Activated CD4-positive, alpha-beta T cell treated with anti-CD3 and anti-CD28 coated beads, Interleukin-2, amount 50 U/mL, for 16 hours (primary cell): ENCODE measurements at places on chromosomes 7 and 10.

DNA sequence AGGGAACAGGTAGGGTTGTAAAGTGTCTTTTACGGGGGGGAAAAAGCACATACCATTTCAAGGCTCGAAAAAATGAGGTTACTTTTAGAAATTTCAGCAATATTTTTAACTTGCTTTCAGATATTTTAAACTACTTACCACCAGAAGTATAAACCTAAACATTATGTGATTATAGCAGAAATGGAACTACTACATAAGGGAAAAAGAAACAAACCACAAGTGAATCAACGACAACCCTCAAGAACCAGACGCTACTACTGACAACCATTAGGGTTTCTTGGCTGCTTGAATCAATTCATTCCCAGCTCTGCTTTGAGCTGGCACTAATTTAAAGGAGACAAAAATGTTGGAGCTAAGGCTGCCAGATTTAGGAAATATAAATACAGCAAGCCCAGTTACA is 80.1 kb downstream of the ZFAND4 start:
- no peak for DNase-seq

DNA sequence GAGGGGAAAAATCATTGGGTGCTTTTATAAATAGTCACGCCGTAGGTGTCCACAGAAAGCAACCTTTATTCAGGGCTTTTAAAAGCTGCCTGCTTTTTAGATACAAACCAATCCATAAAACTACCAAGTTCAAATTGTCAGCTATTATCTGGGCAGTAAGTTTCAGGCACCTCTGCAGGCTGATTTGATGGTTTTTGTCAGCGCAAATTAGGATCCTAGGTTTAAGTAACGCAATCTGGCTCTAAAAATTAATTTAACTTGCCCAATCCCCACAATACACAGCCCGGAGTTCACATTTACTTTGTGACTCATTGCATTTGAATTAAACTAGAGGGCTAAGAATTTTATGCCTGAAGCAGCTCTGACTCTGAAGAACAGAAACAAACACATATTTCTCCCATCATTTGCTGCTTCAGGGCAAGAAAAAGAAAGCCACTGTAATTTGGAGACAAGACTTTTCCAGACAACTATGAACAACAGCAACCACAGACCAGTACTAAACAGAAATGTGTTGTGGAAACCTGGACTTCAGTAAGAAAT is 43.3 kb downstream of the NRP1 start:
- no peak for DNase-seq

- no peak for DNase-seq
Observed at GRCh38 chr7:135857519-135858274, 109.1 kb upstream of the FAM180A start.

DNA sequence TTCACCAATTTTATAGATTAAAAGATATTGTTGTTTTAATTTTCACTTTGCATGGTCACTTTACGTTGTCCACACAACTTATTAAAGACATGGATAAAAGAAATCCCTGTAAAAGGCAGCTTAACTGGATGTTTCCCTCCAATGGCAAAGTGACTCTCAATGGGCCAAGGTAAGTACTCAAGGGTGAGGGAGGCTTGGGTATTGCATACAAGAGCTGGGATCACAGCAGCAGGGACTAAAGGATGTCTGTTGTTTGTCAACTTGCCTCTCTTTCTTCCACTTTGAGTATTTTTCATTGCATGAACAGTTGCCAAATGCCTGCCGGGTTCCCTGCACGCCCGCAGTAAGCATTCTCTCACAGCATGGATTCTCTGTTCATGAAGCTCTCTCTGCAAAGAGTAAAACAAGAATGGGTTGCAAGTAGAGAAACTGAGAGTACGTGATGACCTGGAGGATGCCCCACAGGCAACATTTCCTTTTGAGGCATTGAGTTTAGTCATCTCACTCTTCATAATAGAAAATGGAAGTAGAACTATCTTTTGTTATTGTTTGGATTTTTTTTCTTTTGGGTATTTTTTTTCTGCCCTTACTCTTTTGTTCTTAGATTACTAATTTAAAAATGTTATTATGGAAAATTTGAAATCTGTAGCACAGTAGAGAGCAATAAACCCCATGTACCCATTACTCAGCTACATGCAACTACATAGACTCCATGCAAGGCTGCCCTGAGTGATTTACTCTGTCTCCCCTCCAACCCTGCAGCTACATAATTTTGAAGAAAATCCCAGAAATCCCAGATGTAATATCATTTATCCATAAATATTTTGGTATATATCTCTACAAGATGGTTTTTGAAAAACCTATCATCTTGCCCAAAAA is 26.3 kb downstream of the GPR141 start:
- peak; percentile 46 for DNase-seq

DNA sequence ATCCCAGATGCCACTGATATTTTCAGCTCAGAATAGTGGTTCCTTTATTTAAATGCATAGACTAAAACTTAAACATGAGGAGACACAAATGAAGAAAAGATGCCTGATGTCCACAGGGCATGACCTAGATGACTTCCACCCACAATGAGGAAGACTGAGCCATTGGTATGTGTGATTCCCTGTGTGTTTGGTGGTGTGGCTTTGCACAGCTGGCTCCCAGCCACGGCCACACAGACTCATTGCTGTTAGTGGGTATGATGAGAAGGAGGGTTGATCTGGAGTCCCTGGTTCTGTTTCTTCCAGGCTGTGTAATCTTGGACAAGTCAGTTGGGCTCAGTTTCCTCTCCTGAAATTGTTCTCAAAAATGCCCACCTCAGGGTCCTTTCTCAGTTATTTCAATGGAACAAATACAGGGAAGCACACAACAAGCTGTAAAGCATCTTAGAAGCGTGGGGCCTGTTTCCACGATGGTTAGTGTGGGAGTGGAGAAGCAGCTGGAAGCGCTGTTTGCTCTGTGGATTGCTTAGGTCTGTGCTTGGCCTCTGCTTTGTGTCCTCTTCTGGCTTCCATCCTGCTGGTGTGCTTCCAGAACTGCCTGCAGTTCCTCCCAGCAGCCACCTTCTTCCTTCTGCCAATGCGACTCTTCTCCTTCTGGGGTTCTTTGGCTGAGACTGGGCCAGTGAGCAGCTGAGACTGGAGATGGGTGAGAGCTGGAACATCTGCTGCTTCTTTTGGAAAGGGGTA is 303.7 kb downstream of the BMPER start:
- DNase-seq: no peak

DNA sequence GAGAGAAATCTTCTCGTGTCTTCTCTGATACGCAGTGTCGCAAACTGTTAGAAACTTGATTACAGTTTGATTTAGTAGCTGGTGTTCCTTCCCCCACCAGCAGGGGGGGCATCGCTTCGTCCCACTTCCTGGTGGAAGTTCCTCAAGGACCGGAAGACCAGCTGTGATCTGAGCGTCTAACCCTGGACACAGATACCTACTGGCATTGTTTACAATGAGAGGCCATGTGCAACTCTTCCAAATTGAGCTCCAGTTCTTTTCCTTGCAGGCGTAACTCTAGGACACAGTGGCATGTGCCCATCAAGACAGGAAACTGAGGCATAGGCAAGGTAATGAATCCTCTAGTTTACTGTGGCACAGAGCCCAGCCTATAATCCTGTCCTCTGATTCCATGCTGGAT is 219.0 kb downstream of the CCDC3 start:
- DNase-seq: peak; percentile 31

DNA sequence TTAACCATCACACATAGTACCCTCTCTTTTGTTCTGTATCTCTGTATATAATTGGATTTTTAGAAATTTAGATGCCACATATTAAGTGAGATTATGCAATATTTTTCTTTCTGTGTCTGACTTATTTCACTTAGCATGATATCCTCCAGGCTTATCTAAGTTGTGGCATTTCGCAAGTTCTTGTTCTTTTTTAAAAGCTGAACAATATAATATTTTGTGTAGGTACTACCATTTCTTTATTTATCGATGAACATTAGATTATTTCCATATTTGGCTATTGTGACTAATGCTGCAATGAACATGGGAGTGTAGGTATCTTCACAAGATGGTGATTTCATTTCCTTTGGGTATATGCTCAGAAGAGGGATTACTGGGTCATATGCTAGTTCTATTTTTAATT is 295.0 kb downstream of the SUGCT start:
- DNase-seq: no peak

DNA sequence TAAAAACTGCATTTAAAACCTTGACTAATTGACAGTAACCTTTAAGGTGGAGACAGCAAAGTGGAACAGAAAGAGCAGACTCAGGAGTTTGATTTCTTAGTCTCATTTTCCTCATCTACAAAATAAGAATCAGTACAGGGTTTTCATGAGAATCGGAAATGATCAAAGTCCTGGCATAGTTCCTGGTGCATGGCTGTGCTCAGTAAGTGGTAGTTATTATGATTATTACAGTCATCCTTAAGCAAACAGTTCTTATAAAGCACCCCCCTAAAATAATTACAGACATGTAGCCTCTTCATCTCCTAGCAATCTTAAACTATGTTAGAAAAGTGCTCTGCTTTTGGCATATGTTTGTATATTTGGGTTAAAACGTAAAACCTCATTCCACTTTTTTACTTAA is 18.0 kb downstream of the NEBL start:
- DNase-seq: no peak

- DNase-seq: no peak
Observed at GRCh38 chr10:129844216-129844766, 119.8 kb downstream of the EBF3 start.

DNA sequence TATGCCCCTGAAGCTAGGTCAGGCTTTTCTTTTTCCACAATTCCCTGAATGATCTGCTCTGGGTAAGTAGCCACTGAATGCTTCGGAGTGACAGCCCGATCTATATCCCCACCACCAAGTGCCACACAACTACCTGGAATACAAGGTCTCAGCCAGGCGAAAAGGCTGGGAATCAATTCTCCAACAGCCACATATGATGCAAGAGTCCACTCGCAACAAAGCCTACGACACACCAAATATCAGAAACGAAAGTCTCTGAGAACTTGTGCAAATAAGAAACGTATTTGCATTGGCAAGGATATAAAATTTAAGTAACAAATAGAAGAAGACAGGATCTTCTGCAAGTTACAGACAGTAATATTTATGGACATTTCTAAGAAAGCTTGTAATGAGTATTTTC is 5.7 kb downstream of the HIPK2 start:
- DNase-seq: no peak

- DNase-seq: no peak
Observed at GRCh38 chr10:103820101-103821062, 35.0 kb downstream of the SH3PXD2A start.

DNA sequence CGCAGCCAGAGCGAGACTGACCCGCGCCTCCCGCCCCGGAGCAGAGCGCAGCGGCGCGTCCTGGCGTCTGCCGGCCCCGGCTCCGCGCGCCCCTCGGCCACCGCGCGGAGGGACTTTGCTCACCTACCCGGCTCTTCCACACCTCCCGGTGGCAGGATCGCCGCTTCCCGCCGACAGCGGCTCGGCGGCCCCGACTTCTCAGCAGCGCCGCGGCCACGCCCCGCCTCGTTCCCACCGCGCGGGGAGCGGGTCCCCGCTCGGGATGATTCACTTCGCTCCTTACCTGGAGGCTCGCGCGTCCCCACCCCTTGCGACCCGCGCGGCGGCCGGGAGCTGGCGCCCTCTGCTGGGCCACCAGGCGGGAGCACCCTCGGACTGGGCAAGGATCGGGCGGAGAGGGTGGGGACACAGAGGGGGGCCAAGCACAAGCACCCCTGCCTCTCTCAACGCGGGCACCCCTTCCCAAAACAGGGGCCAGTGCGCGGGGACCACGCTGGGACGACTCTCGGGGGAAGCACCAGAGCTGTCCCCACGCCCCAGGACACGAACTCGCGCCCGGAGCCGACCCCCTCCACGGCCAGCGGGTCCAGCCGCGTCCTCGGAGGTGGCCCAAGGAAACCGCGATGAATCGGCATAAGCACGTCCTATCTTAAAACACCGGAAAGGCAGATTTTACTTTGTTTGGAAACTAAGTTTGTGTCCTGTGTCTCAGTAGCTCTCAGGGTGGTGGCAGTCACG is 101.0 kb upstream of the SVIL start:
- peak; percentile 79 for DNase-seq

GRCh38 chr7:3367261-3367660 is 66.2 kb downstream of the SDK1 start:
- DNase-seq: no peak

- DNase-seq: no peak
Observed at GRCh38 chr7:45106-46090, 147.0 kb upstream of the FAM20C start.

DNA sequence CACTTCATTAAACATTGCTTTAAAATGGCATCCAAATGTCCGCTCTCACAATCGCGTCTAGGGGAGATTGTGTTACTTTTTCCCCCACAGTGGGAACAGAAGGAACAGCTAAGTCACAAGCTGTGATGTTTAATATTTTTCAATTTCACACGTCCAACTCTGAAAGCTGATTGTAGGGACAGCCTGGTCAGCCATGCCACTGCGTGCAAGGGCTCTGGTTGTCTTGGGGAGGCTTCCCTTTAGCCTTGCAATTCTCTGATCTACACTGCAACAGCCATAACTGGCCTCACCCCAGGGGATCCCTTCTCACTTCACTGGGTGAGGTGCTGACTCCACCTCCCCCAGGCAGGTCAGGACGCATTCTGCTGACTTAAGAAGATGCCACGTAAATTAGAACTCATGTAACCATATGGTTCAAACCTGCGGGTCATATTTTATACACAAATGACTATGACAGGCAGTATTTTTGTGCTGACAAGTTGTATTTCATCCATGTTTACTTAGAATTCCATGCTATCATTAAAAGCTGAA is 425.2 kb upstream of the NFE2L3 start:
- no peak for DNase-seq

DNA sequence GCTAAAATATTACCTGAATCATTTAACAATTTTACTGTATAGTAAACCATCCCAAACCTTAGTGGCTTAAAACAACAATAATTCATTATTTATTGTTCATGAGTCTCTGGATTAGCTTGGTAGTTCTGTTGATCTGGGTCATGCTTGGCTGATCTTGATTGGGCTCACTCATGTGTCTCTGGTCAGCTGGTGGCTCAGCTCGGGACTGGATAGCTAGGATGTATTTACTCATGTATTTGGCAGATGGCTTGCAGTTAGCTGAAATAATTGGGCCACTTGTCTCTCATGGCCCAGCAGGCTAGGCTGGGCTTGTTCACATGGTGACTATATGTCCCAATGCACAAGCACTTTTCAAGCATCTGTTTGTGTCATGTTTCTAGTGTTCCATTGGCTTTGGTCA is 262.8 kb downstream of the BBS9 start:
- DNase-seq: no peak

DNA sequence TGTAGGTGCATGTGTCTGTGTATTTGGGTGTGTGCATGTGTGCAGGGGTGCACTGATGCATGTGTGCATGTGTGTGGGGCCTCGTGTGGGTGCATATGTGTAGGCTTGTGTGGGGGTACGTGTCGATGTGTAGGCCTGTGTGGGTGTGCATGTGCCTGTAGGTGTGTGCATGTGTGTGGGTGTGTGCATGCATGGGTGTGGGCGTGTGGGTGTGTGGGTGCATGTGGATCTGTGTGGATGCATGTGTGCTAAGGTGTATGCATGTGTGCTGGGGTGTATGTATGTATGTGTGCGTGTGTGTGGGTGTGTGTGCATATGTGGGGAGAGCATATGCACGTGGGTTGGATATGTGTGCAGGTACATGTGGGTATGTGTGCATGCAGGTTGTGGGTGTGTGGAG is 73.2 kb downstream of the NKX6-2 start:
- no peak for DNase-seq

GRCh38 chr7:68109299-68109698 is 1112.7 kb downstream of the TYW1 start:
- DNase-seq: no peak
